ENCODE measurements at places on chromosomes 4 and X.

- DNase-seq: no peak
Measured at GRCh38 chrX:20545538-20545937, 278.8 kb upstream of the RPS6KA3 start.

DNA sequence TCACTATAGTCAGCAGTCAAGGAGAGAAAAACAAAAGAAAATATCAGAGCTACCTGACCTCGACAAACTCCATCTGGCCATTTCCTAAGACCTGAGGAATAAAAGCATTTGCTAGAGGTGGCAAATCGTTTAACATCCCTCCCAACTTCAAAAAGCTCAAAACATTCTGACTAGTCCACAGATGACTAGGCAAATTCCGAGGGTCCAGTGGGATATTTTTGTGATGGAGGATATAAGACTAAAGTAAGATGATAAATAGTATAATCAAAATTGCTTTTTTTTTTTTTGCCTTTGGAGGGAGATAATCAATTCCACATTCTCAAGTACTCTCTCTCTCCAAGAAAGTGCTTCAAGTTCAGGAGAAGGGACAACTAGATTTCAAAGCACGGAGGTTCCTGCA lies 119.1 kb upstream of the ETNPPL start:
- DNase-seq: no peak

- DNase-seq: no peak
Measured at GRCh38 chr4:6660430-6660829, 19.9 kb downstream of the MRFAP1 start.

GRCh38 chrX:78104447-78105176 lies 564 bp downstream of the PGK1 start:
- no peak for DNase-seq

- no peak for DNase-seq
Measured at GRCh38 chr4:156710365-156711192, 261.0 kb downstream of the PDGFC start.

- no peak for DNase-seq
Measured at GRCh38 chr4:1044469-1045192, 33.2 kb downstream of the FGFRL1 start.

GRCh38 chr4:38090455-38091246 lies 130.5 kb downstream of the PTTG2 start:
- DNase-seq: no peak

DNA sequence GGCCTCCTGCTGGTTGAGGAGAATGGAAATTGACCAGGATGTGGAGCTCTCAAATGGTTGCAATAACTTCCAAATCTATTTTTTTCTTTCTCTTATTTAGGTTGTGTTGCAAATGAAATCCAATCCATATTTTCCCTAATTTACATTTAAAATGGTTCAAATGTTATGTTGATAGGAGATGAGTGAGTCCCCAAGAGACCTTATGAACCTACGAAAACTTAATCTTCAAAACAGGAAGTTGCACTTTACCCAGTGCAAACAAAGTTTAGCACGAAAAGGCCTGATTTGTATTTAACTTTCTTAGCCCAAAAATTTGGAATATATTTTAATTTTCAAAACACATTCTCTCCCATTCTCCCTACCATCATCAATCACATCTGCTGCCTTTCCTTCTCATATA lies 59.3 kb upstream of the NDP start:
- no peak for DNase-seq

DNA sequence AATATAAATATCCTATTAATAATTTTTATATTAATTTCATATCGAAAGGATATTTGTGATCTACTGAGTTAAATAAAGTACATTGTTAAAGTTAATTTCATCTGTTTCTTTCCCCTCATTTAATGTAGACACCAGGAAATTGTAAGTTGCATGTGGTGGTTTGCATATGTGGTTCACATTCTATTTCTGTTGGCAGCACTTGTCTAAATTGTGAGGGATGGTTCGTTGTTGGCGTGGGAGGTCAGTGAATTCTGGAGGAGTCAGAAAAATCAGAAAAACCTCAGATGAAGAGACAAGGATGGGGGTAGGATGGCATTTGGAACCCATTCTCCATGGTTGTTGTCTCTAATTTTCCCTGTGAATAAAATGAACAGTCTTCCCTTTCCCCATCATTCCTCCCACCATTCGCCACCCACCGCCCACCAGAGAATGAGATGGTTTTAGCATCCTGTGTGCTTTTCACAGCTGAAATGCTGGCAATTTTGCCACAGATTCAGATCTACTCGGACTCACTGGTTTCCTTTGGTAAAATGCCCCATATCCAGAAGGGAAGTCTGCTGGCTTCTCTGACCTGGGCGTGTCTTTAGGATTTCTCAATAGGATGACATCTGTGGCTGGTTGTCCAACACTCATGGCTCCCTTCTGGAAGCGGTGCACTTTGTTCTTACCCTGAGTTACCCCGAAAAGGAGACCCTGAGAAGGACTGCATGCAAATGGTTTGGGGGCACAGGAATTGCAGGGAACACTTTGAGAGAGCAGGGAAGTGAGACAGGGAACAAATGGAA lies 52.3 kb downstream of the LGI2 start:
- DNase-seq: no peak

DNA sequence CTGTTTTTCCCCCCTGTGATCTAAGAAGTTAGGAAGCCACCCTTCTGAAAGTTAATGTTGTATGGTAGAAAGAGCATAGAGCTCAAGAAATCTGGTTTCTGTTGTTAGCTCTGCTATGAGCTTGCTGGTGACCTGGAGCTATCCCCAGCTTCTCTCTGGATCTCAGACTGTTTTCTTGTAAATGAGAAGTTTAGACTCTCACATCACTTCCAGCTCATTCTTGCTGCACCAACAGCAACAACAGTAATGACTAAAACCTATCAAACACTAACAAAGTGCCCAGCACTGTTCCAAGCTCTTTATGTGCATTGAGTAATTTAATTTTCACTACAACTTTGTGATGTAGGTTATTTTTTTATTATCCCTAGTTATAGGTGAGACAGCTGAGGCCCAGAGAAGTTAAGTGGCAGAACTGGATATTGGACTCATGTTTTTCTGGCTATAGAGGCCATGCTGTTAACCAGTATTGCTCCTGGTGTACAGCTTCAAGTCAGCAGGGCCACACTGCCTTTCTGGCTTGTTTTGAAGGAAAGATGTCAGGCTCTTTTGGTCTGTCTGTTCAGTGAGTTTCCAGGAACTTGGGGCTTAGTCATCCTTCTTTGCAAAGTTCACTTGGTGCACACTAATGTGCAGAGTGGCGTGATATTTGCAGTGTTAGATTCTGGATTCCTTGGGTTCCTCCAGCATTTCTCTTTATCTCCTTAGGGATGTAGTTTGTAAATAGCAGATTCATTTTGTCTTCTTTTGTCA lies 27.8 kb upstream of the TMEM164 start:
- no peak for DNase-seq

DNA sequence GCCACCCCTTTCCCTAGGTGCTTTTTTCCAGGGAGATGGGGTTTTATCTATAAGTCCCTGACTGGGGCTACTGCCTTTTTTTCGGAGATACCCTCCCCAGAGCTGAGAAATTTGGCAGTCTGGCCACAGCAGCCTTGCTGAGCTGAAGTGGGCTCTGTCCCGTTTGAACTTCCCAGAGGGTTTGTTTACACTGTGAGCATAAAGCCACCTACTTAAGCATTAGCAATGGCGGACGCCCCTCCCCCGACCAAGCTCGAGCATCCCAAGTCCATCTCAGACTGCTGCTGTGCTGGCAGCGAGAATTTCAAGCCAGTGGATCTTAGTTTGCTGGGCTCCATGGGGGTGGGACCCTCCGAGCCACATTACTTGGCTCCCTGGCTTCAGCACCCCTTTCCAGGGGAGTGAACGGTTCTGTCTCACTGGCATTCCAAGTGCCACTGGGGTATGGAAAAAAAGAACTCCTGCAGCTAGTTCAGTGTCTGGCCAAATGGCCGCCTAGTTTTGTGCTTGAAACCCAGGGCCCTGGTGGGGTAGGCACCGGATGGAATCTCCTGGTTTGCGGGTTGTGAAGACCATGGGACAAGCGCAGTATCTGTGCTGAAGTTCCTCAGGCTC lies 456.4 kb upstream of the HTR2C start:
- no peak for DNase-seq

DNA sequence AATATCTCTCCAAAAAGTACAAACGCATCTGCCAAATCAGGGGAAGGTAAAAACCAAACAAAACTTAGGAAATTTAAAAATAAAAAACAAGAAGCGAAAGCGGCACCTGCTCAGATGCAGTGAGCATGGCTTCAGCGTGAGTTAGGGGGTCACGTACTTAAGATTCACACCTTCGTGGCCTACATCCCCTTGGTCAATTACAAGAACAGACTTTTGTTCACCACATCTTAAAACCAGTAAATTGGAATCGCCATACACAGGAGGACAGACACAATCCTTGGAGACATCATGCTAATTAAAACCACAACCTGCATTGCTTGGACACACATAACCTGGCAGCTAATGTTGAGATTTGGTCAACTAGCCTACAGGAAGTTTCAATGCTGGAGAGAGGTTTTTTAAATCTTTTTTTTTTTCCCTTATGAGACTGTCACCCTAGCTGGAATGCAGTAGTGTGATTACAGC lies 12.5 kb upstream of the SEL1L3 start:
- DNase-seq: no peak

GRCh38 chr4:41215155-41215554 lies 813 bp upstream of the APBB2 start:
- no peak for DNase-seq

GRCh38 chrX:7996851-7997250 lies 69.6 kb upstream of the PNPLA4 start:
- no peak for DNase-seq

- no peak for DNase-seq
Measured at GRCh38 chr4:8585186-8585585, 5.0 kb downstream of the GPR78 start.

DNA sequence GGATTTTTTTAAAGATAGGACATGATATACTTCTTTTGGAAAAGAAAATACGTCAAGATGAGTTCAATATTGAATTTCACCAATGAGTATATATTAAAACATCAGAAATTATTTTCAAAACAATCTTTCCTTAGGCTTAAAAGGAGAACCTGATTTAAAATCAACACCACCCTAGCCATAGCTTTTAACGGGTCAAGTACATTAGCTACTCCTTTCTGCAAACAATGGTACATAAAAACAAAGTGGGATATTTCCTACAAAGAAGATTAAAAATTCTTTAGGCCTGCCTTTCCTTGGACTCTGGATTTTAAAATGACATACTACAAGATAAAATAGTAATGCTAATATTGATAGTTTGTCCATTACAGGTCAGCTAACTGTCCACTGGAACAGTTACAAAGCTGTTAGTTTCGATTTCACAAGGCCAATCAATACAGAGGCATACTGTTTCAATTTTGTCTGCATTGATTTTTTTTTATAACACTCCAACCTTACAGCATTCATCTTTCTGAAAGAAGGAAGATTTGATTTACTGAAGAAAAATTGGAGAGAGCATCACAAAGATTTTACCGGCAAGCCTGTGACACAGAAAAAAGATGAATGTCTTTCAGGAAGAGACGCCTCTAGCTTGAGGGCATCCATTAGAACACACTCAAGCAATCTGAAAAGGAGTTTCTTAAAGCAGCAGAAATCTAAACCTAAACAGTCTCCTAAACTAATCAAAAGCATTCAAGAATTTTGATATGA lies 97.2 kb downstream of the MAB21L2 start:
- DNase-seq: no peak

- no peak for DNase-seq
Measured at GRCh38 chr4:142528433-142528832, 317.7 kb downstream of the INPP4B start.

DNA sequence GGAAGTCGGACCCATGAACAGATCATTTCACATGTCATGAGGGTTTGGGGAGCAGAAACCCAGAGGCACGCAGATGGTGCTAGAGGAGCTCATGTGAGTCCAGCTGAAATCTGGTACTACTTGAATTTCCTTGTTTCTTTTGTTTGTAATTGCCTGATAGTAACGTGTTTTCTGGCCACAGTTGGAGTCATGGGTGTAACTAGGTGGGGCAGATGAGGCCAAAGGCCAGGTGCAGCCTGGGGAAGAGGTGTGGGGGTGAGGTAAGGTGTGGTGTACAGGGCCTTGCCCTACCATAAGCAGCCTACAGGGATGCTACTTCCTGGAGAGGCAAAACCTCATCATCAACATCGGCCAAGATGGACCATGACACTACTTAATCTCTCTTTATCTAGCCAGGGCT lies 271.4 kb downstream of the PTTG2 start:
- DNase-seq: no peak

DNA sequence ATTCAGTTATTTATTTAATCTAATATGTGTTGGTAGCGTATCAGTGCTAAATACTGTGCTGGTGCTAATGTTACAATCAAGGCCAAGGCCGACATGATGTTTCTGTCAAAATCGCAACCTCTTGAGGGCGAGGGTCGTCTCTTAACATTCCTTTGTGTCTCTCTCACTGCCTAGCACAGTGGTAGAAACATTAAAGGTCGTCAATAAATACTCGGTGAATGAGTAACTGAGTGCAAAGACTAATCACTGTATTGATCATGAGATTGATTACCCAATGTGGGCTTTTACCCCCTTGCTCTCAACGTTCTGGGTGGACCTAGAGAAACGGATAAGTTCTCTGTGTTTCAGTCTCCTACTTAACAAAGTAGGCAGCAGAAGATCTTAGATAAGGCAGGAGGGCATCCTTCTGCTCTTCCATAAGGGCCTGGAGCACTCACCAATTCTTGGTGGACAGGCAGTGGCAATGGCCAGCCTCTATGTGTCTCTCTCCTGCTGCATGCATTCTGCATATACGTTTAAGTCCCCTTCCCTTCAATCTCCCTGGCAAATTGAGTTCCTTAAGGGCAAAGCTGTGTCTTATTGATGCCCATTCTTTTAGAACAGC lies 30.1 kb downstream of the TMEM255A start:
- DNase-seq: no peak

DNA sequence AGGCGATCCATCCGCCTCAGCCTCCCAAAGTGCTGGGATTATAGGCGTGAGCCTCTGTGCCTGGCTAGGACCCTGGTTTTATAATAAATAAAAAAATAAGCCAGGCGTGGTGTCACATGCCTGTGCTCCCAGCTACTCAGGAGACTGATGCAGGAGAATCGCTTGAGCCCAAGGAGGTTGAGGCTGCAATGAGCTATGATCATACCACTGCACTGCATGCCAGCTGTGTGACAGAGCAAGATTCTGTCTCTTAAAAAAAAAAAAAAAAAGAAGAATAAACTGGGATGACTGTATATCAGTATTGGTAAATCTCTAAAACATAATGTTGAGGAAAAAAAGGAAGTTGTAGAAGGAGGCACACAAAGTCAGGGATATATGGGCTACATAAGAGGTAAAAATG lies 45.7 kb upstream of the SLC34A2 start:
- DNase-seq: no peak

DNA sequence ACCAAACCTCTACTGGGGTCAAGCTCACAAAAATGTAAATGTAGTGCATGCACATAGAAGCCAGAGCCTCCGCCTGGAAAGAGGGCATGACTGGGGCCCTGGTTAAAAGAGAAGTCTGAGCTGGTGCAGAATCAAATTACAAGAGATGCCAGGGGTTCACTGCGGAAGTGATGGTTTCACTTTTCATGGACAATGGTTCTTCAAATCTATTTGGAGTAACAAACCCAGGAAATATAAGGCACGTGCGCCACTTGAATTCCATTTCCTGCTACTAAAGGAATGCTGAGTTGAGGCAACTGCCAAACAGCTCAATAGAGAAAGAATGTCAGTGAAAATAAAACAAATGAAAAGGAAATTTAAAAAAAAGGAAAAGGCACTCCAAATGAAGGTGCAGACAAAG lies 79.8 kb downstream of the FUNDC1 start:
- DNase-seq: no peak

- no peak for DNase-seq
Measured at GRCh38 chr4:152206185-152206584, 329.7 kb downstream of the FBXW7 start.

Measured in activated CD4-positive, alpha-beta T cell treated with anti-CD3 and anti-CD28 coated beads, Interleukin-2, amount 50 U/mL, for 24 hours (primary cell).